ENCODE measurements at places on chromosomes 1 and 21.

GRCh38 chr1:59360729-59361128, 63.8 kb downstream of the FGGY start:
- H3K27ac ChIP-seq = no peak overlapping the region
- H3K36me3 ChIP-seq = no peaks in the 10 kb centered on the region
- H3K27me3 ChIP-seq = no peaks in the 10 kb centered on the region
- H3K4me1 ChIP-seq = no peaks in the 10 kb centered on the region
- no peak for DNase-seq

- DNase-seq = no peak
- H3K4me1 ChIP-seq = no peaks in the 10 kb centered on the region
- H3K36me3 ChIP-seq = no peaks in the 10 kb centered on the region
- H3K27ac ChIP-seq = no peak overlapping the region
- no peaks in the 10 kb centered on the region for H3K27me3 ChIP-seq
Observed at GRCh38 chr1:187396226-187396625, 567.5 kb downstream of the PLA2G4A start.

- no peaks in the 10 kb centered on the region for H3K36me3 ChIP-seq
- H3K27ac ChIP-seq = no peak overlapping the region
- H3K27me3 ChIP-seq = no peaks in the 10 kb centered on the region
- DNase-seq = no peak
- no peak overlapping the region for H3K4me3 ChIP-seq
Observed at GRCh38 chr1:52007215-52008002, 16.9 kb upstream of the RAB3B start.

DNA sequence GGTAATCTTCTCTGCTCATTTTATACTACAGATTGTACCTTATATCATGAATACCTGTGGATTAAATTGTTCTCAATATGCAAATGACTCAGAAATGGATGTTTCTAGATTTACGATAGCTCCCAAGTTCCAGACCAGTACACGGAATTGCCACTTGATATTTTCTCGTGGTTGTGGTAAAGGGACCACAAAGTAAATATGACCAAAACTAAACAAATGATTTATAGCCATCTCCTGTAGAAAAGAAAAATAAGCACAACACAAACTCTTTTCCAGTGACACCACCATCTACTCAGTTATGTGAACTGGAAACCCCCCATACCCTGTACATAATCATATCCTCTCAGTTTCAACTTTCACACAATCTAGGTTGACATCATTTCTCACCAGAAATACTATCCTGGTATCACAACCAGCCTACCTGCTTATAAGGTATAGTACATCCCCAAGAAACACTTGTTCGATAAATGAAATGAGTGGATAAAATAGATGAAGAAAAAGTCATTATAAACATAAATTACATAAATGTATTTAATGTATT, 172.3 kb downstream of the ADGRL4 start:
- no peaks in the 10 kb centered on the region for H3K27me3 ChIP-seq
- no peaks in the 10 kb centered on the region for H3K4me1 ChIP-seq
- no peak for DNase-seq
- no peak overlapping the region for H3K4me3 ChIP-seq
- no peak overlapping the region for H3K27ac ChIP-seq

- H3K36me3 ChIP-seq = no peaks in the 10 kb centered on the region
- peaks cover 30% of the 10 kb centered on the region for H3K4me1 ChIP-seq
- no peaks in the 10 kb centered on the region for H3K27me3 ChIP-seq
- no peak for DNase-seq
- no peak overlapping the region for H3K4me3 ChIP-seq
Observed at GRCh38 chr1:186849826-186850225, 21.1 kb downstream of the PLA2G4A start.

- no peaks in the 10 kb centered on the region for H3K4me1 ChIP-seq
- no peaks in the 10 kb centered on the region for H3K27me3 ChIP-seq
- no peak overlapping the region for H3K27ac ChIP-seq
- no peak for DNase-seq
Observed at GRCh38 chr1:202150602-202151001, 6.1 kb upstream of the ARL8A start.

- H3K36me3 ChIP-seq = no peaks in the 10 kb centered on the region
- H3K4me1 ChIP-seq = no peaks in the 10 kb centered on the region
- no peak overlapping the region for H3K27ac ChIP-seq
- no peak for DNase-seq
- H3K27me3 ChIP-seq = no peaks in the 10 kb centered on the region
- H3K4me3 ChIP-seq = no peak overlapping the region
Observed at GRCh38 chr1:235782601-235783000, 84.1 kb downstream of the LYST start.

DNA sequence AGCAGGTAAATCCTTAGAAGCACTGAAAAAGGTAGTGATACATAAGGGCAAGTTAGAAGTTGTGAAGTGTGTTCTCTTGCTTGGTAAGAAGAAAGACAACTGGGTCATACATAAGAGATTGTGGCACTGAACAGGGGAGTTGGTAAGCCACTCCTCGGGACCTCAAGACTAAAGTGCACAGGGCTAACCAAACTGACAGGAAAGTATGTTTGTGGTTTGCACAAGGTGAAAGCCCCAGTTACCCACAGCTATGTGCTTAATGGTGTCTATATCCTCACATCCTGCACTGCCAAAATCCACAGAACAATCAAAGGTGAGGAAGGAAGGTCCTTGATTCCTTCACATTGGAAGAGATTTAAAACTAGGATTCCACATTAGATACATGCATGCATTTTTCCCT, 276.5 kb downstream of the DNM3 start:
- no peaks in the 10 kb centered on the region for H3K4me1 ChIP-seq
- DNase-seq = peak; percentile 39
- H3K36me3 ChIP-seq = no peaks in the 10 kb centered on the region
- H3K27me3 ChIP-seq = no peaks in the 10 kb centered on the region

GRCh38 chr1:244968881-244969280, 104.5 kb upstream of the HNRNPU start:
- no peak overlapping the region for H3K4me3 ChIP-seq
- H3K27ac ChIP-seq = peak overlapping the region; percentile 88
- no peaks in the 10 kb centered on the region for H3K36me3 ChIP-seq
- DNase-seq = no peak
- no peaks in the 10 kb centered on the region for H3K27me3 ChIP-seq
- peaks cover 3% of the 10 kb centered on the region for H3K4me1 ChIP-seq

DNA sequence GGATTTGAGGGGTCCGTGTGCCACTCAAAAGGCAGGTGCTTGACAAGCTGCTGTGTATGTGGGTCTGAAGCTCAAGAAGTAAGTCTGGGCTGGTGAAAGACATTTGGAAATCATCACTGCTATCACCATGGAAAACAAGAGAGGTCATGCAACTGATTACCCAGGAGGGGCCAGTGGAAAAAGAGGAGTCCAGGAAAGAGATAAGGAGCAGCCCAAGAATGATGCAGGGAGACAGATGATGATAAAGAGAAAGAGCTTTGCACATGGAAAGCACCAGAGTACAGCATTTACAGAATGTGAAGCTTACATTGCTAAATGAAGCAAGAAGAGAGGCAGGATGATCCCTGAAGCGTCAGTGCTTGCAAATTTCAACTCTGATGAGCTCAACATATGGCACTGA, 203.2 kb downstream of the SETD4 start:
- no peaks in the 10 kb centered on the region for H3K36me3 ChIP-seq
- no peak overlapping the region for H3K27ac ChIP-seq
- no peak overlapping the region for H3K4me3 ChIP-seq
- H3K4me1 ChIP-seq = peaks cover 12% of the 10 kb centered on the region

DNA sequence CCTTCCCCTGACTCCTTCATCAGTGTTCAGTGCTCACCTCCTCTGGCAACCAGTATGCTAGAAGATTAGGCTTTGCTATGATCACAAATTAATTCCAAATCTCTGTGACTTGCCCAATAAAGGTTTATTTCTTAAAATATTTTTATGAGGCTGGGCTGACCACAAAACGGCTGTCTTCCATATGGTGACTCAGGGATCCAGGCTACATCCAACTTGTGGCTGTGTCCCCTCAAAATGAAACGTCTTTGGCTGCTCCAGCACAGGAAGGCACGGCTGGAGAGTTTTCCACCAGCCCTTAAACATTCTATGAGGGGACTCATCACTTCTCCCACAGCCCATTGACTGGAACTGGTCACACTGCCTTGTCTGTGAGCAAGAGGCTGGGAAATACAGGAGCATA, 131.5 kb downstream of the HUNK start:
- H3K36me3 ChIP-seq = no peaks in the 10 kb centered on the region
- no peaks in the 10 kb centered on the region for H3K27me3 ChIP-seq
- DNase-seq = no peak
- no peaks in the 10 kb centered on the region for H3K4me1 ChIP-seq
- H3K4me3 ChIP-seq = no peak overlapping the region

DNA sequence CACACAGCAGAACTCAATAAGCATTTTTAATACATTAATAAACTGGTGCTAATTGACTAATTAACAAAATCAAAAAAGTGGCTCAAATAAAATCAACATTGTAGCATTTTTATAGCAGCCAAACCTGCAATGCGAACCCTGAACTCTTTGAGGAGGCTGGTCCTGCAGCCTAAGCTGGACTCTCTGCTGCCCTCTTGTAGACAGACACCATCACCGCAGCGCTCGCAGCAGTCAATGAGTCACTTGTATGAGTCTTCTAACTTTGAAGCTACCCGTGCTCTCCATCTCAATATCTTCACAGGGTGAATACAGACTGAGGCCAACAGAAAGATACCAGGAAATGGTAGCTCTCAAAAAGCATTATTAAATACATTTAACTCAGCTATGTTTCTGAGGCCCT, 9.7 kb upstream of the KRTAP7-1 start:
- H3K27ac ChIP-seq = no peak overlapping the region
- H3K4me1 ChIP-seq = no peaks in the 10 kb centered on the region
- H3K36me3 ChIP-seq = no peaks in the 10 kb centered on the region
- no peak overlapping the region for H3K4me3 ChIP-seq
- no peaks in the 10 kb centered on the region for H3K27me3 ChIP-seq
- peak; percentile 70 for DNase-seq

GRCh38 chr1:204213668-204214662, at the start of gene GOLT1A:
Gene GOLT1A (minus strand): TSS chr1:204213988. CDS start chr1:204213906, 82 bp downstream.
- peak; percentile 78 for DNase-seq
- 0 out of 2 replicates have a peak, but pooled peaks cover 8% of the 10 kb centered on the region for H3K4me1 ChIP-seq
- no peaks in the 10 kb centered on the region for H3K27me3 ChIP-seq
- peak within 1 kb of the TSS; percentile 38 for H3K4me3 ChIP-seq
- no peaks in the 10 kb centered on the region for H3K36me3 ChIP-seq

DNA sequence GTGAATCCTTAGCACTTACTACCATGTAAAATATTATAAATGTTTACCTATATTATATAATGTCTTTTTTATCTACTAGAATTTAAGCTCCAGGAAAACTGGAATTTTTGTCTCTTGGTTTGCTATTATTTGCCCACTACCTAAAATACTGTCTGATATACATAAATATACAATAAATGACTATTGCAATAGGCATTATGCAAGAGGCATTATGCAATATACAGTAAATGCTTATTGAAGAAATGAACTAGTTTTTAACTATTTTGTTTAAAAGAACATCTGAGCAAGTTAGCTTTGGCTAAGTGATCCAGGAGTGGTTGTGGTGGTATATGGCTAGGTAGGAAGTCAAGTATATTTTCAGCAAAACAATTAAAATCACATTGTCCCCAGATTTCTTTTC, 640.2 kb upstream of the PKN2 start:
- H3K4me3 ChIP-seq = no peak overlapping the region
- no peaks in the 10 kb centered on the region for H3K36me3 ChIP-seq
- H3K27ac ChIP-seq = no peak overlapping the region
- H3K27me3 ChIP-seq = no peaks in the 10 kb centered on the region

- no peak overlapping the region for H3K27ac ChIP-seq
- no peak for DNase-seq
- peaks cover 21% of the 10 kb centered on the region for H3K27me3 ChIP-seq
- H3K36me3 ChIP-seq = no peaks in the 10 kb centered on the region
- no peak overlapping the region for H3K4me3 ChIP-seq
Observed at GRCh38 chr21:38996355-38996754, 186.9 kb downstream of the PSMG1 start.

DNA sequence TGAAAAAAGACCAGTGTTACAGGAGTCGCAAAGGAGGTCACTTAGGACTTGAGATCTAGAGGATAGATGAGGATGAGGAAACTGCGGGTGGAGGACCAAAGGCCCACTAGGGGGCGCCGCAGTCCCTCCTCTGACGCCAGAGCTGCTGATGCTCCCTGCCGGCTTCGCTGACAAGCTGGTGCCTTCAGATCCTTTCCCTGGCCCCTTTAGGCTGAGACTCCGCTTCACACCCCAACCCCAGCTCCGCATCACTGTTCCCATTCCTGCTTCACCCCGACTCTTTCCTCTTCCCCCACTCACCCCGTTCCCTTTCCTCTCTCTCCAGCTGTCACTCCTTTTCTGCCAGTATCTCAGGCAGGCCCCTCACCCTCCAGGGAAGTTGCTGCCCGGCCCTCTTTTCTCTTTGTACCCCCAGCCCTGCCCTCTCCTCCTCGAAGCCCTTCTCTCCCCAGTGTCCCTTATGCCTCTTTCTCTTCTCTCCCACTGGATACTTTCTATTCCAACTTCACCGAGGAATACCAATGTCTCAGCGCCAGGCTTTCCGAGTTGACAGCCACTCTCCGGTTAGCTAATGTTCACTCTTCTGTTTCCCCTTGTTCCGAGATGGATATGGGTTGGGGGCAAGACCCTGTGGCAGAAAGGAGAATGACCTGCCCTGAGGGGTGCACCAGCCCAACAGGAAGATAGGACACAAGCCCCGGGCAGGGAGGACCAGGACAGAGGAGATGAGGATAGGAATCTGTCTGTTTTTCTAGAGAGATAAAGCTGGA, 4.5 kb downstream of the KCNJ9 start:
- H3K27ac ChIP-seq = no peak overlapping the region
- no peak overlapping the region for H3K4me3 ChIP-seq
- H3K27me3 ChIP-seq = peaks cover 27% of the 10 kb centered on the region
- peak; percentile 84 for DNase-seq

DNA sequence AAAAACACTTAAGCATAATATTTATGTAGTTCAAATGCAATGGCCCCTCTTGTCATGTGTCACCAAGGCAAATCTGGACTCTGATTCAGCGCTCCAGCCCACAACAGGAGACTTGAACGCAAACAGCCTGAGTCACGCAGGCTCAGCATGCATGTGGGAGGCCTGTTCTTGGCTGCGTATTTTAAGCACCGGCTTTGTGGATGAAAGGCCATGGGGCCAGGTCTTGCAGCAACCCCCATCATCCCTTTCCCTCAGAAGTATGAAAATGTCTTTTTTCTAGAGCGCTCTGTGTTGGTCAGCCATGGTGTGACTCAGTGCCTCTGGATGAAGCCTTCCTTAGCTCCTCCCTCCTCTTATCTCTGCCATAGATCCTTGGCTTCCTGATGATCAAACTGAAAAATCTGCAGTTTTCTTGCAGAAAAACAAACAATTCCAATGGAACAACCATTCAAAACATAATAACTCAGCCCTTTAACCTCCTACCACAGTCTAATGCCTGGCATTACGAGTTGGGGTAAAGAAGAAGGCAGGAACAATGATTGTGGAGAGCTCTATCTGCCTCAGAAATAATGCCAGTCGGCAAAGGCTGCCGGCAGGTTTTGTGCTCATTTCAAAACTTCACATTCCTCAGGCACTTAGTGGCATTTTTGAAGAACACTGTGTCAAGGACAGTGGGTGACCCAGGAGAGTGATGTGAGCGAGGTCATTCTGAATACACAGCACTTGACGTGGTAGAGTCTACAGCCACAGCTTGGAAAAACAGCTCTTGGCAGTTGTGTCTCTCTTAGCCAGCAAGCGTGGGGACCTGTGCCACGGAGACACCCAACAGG, 167.5 kb downstream of the CLIC6 start:
- no peak overlapping the region for H3K27ac ChIP-seq
- H3K4me3 ChIP-seq = no peak overlapping the region
- H3K4me1 ChIP-seq = no peaks in the 10 kb centered on the region
- H3K36me3 ChIP-seq = no peaks in the 10 kb centered on the region
- H3K27me3 ChIP-seq = no peaks in the 10 kb centered on the region

- no peak for DNase-seq
- no peak overlapping the region for H3K4me3 ChIP-seq
- H3K27ac ChIP-seq = no peak overlapping the region
- no peaks in the 10 kb centered on the region for H3K36me3 ChIP-seq
- H3K27me3 ChIP-seq = no peaks in the 10 kb centered on the region
Observed at GRCh38 chr1:48214820-48215219, 7.7 kb upstream of the SLC5A9 start.

Measured in MM.1S (cell line).